ENCODE measurements at places on chromosomes 13 and 19. TPM values are rescaled to one million over a fixed set of nuclear protein-coding genes. Genes with fewer than 3 reads are reported as not detected.

DNA sequence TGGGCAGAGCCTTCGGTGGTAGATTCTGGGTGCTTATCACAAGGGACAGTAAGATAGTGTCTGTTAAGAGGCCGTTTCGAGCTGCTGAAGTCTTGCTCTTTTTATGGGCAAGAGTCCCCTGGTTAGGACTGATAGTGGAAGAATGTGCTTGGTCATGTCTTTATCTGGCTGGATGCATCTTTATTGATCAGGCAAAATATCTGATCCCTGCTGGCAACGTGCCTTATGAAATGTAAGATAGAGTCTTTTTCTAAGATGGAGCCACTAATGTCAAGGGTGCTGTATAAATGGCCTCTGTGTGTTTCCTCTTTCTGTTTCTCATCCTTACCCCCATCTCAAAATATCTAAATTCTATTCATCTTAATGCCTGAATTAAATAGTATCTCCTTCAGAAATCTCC lies 53.3 kb downstream of the MYO16 start:
- DNase-seq, result no peak

DNA sequence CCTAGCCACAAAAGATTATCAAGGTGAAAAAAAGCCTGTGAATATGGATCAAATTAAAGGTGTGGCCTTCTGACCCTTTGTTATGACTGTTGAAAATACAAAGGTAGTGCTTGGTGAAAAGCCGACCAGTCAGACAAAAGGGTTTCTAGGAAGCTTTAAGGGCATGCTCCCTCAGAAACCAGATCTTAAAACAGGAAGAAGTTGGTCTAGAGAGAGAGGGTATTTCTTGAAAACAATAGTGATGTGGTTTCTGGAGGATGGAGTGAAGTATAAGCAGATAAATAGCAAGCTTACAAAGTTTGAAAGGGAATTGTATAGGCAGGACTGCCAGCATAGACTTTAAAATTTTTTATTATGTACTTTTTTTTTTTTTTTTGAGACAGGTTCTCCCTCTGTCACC lies 5.0 kb upstream of the EID2 start:
- DNase-seq, result no peak

Gene CCDC8
- total RNA-seq, result 10.2 TPM

Gene SHISA2
- total RNA-seq, result not detected

Gene LRRC4B
- total RNA-seq, result not detected

Gene KLK6
- not detected for total RNA-seq

Gene WASF3
- total RNA-seq, result 4.3 TPM

Gene KIR2DL4
- total RNA-seq, result not detected

Measured in IMR-90 (cell line).